Stimulated activated CD4-positive, alpha-beta T cell treated with anti-CD3 and anti-CD28 coated beads, Interleukin-1b, Interleukin-23, amount 100 ng/mL, for 1 hour (primary cell): ENCODE measurements at places on chromosomes 6 and 20.

GRCh38 chr6:160070427-160070826, 51.2 kb upstream of the SLC22A1 start:
- no peak for DNase-seq

- no peak for DNase-seq
Measured at GRCh38 chr6:32108094-32108627, 977 bp downstream of the TNXB start.

DNA sequence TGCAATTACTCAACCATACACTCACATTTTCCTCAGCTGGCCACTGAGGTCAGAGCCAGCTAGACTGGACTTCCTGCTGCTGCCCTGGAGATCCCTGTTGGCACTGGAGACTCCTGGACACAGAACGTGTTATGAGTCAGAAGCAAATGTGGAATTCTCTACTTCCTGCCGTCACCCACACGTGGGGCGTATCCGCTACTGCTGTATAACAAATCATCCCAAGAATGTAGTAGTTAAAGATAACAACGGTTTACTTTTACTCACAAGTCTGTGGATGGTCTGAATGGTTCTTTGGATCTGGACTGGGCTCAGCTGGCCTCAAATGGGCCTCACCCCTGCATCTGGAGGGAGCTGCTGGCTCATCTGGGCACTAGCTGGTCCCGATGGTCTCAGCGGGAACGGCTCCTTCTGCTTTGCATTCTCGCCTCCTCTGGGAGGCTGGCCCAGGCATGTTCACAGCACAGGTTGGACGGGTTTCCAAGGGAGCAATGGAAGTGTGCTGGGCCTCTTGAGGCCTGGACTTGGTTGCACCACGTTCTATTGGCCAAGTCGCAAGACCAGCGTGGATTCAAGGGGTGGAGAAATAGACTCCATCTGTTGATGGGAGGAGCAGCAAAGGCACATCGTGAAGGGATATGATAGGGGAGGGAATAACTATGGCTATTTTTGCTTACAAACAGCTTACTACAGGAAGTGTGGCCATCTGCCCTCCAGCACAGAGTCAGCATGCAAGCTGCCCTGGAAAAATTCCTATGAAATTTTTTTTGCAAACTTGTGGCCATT, 118.5 kb downstream of the SNX5 start:
- no peak for DNase-seq

DNA sequence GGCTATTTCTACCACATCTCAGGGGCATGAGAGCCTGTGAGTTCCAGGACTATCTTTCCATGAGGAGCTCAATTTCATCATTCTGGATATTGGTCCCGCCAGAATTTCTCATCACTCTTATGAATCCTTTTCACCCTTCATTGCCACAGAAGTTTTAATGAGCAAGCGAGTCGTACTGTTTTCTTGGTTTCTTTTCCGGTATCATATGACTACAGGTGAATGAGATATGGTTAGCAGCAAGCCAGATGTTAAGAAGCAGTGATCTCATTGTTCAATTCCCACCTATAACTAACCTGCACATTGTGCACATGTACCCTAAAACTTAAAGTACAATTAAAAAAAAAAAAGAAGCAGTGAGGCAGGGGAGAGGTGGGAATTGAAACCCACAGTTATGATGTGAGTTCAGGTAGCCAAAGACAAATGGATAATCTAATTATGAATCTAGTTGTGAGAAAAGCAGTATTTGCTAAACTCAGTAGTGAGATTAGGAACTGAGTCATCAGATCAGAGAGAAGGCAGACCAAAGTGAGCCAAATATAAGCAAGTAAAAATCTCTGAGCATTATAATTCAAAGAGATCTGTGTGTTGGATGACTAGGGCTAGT, 78.0 kb upstream of the ELOVL5 start:
- DNase-seq = no peak

- DNase-seq = no peak
Measured at GRCh38 chr6:17900011-17900410, 87.4 kb downstream of the KIF13A start.

DNA sequence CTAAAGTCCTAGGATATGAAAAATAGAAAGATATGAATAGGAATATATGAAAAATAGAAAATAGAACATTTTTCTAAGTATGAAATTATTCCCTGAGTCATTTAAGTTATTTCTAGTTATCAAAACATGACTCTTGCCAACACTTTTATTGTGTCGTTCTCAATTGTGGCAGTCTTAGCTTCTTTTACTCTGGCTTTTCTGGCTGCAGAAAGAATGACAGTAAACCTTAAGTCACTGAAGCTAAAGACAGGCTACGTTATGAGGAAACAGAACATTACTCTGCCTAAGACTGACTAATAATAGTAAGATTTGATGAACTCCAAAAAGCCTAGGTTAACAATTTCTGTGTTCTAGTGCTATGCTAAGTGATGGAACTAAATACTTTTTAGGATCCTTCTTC, 74.6 kb downstream of the AIG1 start:
- DNase-seq = no peak

DNA sequence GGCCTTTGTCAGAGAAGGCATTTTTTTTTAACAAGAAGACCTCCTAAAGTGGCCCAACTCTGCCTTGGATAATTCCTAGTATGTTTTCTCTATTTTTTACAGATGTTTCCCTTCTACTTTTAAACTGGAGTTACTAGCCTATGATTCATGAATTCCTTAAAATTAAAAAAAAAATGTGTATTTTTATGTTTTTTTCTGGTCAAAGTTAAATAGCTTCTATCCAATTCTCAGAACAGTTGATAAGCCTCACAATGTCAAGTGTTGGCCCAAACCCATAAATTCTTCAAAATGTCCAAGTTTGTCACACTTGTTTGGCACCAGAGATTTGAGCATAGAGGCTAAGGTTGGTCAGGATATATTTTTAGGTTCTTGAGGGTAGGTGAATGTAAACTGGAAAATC, 64.0 kb downstream of the JAG1 start:
- no peak for DNase-seq

DNA sequence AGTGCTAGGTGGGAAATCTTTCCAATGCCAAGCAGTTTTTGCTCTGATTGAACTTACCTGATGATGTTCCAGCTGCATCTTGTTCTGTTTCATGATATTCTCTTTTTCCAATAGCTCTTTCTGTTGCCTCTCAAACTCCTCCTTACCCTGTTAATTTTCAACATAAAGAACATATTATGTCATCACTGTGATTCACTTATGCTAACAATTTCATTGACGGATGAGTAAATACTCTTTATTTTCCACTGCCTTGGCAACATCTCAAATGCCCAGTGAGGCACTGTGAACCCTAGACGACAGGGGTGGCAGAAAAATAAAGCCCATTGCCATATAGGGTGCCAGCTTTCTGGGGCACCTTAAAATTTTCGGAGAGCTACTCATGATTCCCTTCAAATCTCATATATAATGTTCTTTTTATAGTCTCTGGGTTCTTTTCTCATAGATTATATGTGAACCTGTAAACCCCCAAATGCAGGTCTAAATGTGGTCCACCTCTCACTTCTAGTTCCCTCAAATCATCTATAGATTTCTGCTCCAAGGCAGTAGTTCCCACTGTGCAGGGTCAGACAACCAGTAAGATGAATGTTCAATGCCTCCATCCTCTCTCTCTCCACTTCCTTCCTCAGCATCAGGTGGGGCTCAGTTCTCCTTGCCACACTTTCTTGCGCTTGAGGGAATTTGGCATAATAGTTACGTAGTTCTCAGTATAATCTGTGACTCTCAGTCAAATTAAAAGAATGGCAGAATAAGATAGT, 44.1 kb downstream of the NEDD9 start:
- no peak for DNase-seq

GRCh38 chr20:47265984-47266383, 90.5 kb downstream of the ZMYND8 start:
- DNase-seq = no peak

- DNase-seq = no peak
Measured at GRCh38 chr6:45801471-45802289, 214.0 kb downstream of the CLIC5 start.

GRCh38 chr6:133203344-133203697, 37.8 kb upstream of the EYA4 start:
- no peak for DNase-seq

- DNase-seq = no peak
Measured at GRCh38 chr20:50967586-50967985, 9.0 kb downstream of the MOCS3 start.

DNA sequence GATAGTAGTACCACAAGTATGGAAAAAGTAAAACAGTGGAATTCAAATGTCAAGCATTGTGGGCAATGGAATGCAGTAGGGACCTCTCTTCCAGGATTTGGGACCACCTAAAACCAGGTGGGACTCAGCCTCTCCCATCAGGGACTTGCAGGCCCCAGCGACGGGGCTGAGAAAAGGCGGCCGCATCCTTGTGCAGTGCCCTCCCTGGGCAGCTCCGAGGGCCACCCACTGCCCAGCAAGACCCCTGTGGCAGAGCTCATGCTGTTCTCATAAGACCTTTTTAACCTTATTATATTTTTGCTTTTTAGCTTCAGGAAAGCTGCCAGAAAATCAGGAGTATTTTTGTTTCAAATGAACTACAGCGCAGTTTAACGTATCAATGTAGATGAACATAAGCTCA, 142.6 kb upstream of the RPS6KA2 start:
- no peak for DNase-seq

DNA sequence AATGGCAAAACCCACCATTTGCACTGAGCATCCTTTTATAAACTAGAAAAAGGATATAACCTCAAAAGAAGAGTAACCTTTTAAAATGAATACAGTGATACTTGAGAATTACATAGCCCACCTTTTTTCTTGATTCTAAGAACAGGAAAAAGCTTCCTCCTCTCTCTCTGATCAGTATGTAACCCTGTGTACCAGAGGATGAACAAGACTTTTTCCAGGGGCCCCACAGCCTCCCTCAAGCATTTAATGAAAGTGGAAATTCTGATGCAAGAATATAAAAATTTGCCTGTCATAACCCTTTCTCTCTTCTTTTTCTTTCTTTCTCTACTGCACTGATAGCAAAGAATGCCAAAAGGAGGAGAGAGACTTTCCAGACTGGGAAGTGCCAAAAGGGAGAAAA, 64.2 kb upstream of the BTN3A2 start:
- DNase-seq = no peak

DNA sequence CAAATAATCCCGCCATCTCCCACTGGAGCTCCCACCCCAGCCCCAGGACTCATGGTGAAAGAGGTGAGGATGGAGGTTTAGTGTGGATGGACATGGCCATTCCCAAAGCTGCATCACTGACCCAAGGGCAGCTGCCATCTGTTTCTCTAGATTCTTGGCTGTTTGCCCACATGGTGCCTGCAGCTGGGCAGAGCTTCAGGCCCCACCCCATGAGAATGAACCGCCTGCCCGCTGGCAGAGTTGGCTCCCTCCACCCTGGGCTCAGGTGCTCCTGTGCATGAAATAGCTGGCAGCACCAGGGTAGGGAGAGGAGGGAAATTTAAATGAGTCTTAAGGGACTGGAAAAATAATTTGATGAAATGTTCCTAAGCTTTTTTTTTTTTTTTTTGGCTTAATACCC, 17.4 kb downstream of the SCML4 start:
- no peak for DNase-seq

DNA sequence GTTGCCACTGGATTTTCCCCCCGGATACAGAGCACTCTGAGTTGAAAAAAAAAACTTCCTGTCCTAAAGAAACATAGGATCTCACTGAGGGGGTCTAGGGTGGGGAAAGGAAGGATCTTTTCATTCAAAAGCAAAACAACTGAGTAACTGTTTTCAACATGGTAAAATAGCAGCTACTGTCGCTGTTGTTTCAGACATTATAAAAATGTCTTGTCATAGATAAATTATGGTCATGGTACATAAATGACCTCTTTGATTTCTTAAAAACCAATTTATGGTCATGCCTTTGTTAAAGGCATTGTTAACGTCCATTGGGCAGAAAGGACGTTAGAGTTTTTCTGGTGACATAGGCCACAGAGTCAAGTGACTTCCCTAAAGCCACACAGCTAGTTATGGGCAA, 180.4 kb upstream of the DTNBP1 start:
- DNase-seq = no peak

- DNase-seq = no peak
Measured at GRCh38 chr20:41320976-41321375, 3.4 kb upstream of the ZHX3 start.

- no peak for DNase-seq
Measured at GRCh38 chr20:5657190-5657875, 92.9 kb upstream of the SHLD1 start.

GRCh38 chr6:138526822-138527235, 27.5 kb upstream of the NHSL1 start:
- DNase-seq = no peak

GRCh38 chr20:47789764-47790579, 4.7 kb upstream of the SULF2 start:
- DNase-seq = no peak

DNA sequence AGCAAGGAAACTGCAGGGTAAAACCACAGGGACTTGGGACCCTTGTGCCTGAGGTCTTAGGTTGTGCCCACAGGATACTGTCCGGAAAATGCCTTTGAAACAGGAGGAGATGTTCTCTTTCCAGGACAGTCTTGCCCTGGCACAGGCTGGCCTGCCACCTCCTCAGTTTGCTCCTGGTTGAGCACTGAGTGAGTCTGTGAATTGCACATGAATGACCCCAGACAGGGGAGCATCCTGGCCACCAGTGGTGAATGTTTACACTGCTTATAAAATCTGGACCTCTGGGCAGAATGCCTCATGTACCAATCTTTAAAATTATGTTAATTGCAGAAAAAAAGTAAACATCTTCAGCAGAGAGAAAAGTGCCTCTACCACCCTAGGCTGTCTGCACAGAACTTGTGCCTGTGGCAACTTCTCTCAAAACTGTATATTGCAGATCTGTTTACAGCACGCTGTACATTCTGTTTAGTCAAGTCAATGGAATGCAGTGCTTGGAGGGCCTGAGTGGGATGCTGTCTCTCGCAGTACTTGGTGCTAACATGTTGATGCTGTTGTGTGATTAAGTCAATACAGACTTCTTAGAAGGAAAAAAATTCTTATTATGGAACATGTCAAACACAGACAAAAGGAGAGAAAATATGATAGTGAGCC, 242.1 kb downstream of the SOD2 start:
- no peak for DNase-seq

GRCh38 chr6:63063631-63064271, 147.5 kb upstream of the FKBP1C start:
- no peak for DNase-seq

DNA sequence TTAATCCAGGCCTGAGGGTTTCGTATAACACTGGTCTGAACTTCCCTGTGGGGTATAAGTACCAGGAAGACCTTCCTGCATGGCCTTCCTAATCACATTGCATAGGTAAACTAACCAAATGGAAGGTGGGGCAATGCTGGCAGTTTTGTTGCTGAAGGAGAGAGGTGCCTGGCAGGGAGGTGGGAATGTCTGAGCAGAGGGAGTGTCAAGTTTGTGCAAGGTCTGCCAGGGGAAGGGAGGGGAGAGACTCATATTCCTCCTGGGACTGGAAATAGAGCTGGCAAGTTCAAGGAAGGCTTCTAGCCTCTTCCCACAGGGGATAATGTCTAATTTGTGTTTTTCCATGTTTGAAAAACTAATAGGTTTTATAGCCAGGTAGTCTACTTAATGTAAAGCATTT, 70.6 kb downstream of the HDDC2 start:
- DNase-seq = no peak

DNA sequence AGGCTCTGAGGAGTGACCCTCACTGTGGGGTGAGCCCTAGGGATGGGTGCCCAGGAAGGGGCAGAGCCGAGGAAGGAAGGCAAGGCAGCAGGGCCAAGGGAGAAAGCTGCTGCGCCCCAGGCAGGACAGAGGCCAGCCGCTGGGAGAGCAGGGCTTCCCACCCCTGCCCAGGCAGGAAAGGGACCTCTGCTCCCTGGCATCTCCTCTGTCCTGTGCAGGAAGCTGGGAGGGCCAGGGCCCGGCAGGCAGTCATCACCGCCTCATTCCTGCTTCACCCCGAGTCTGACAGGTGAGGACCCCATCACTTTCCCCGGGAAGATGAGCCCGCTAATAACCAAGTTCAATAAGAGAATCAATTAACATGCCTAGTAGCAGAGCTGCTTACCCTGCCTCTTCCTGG, 81.3 kb downstream of the EDN3 start:
- DNase-seq = no peak
